NCI-H1092 (cell line): ENCODE measurements at places on chromosomes 13 and 19.

GRCh38 chr13:44609137-44609536 lies 33.0 kb upstream of the TSC22D1 start:
- DNase-seq = no peak

GRCh38 chr13:59531571-59532091 lies 632.1 kb downstream of the DIAPH3 start:
- DNase-seq = peak; percentile 42

DNA sequence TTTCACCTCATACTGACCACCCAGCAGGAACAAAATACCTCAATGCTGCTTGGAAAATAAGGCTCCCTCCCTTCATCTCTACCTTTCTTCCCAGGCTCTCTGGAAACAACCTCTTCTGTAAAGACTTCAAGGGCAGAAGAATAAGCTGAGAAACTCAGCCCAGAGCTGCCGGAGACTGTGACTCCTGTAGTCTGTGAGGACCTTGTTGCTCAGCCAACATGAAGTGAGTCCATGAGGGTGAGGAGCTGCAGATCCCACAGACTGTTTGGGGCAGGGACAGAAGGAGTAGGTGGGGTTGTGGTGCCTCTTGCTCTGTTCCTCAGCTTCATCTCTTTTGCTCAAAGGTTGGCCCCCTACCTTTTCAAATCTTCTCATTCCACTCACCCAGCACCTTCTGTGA lies 7.8 kb downstream of the LILRA5 start:
- DNase-seq = no peak

DNA sequence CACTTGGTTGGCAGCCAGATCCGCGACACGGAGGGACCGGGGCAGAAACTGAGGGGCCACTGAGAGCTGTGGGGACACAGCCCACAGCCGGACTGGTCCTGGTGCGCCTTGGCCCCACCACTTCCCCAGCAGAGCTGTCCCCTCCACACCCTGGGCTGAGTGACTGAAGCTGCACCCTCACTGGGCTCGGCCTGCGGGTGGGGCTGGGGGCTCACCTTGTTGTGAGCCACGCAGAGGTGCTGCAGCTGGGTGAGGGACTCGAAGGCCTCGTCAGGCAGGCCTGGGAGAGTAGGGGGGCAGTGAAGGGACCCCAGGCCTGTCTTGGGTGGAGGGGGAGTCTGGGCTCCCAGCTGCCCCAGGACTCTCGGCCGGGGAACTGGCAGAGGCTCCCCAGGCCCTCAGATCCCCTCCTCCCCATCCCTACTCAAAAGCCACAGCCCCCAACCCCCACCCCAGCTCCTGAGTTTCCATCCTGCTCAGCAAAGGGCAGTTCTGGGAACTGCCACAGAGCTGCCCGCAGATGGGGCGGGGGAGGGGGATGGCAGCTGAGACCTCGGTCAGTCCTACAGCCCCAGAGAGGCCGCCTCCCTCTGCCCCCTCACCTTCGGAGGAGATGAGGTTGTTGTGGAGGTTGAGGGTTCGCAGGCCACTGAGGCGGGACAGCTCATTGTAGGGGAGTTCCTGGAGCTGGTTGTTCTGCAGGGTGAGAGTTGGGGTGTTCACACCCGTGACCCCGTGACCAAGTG lies 2.3 kb downstream of the PODNL1 start:
- no peak for DNase-seq

DNA sequence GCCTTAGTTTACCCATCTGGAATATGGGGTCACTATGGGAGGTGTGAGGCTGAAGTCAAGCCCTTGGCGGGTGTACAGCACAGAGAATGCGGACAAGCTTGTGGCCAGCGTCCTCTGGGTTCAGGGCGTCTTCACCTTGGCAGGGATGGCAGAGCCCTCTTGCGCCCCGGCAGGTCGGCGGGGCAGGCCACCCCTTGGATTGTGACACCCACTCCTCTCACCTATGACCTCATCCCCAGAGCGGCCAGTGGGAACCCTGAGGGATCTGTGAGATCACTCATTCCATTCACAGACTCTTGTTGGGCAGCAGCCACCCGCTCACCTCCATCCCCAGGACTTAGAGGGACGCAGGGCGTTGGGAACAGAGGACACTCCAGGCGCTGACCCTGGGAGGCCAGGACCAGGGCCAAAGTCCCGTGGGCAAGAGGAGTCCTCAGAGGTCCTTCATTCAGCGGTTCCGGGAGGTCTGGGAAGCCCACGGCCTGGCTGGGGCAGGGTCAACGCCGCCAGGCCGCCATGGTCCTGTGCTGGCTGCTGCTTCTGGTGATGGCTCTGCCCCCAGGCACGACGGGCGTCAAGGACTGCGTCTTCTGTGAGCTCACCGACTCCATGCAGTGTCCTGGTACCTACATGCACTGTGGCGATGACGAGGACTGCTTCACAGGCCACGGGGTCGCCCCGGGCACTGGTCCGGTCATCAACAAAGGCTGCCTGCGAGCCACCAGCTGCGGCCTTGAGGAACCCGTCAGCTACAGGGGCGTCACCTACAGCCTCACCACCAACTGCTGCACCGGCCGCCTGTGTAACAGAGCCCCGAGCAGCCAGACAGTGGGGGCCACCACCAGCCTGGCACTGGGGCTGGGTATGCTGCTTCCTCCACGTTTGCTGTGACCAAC lies at the start of gene SPACA4:
TSS of gene SPACA4 (plus strand) at position 280 of the 896 bp plus-strand sequence. CDS start at position 517, 237 bp downstream.
- DNase-seq = no peak

DNA sequence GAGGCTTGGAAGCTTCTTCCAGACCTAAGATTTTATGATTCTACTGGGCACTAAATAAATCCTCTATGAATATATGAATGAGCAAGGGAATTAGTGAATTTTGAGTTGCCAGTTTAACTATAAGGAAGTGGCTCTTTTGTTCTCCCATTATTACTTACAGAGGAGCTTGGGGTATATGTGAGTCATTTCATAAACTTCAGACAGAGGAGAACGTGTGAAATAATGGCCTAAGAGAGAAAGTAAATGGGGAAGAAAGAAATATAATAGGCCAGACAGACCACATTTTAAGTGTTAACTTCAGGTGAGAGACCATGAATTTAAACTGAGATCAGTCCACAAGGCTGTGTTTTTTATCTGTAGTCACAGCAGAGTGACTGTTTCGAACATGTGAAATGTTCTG lies 570.9 kb downstream of the GPC6 start:
- DNase-seq = no peak

- peak; percentile 30 for DNase-seq
Measured at GRCh38 chr19:8307400-8307964, 676 bp downstream of the CD320 start.

DNA sequence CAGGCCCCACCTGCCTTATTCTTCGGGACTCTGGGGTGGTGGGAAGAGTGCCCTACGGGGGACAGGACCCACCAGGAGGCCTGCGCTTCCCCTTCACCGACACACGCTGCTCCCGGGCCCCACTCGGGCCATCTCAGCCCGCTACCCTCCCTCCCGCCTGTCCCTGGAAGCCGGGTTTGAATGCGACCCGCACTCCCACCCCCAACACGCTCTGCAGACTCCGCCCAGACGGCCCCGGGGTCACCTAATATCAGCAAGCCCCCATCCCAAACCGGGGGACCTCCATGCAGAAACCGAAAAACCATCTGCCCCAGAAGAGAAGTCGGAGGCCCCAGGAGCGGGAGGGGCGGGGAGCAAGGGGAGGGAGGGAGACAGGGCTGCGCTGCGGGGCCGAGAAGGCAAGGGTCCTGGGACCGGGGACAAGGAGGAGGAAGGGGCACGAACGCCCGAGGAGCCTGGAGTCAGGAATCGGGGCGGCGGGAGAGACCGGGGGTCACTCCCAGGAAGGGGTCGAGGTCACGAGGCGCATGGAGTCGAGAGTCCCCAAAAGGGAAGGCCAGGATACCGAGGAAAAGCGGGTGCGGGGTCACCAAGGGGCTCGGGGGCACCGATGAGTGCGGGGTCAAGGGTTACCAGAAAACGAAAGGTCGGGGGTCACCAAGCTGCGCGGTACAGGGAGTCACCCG lies 766 bp downstream of the SBNO2 start:
- DNase-seq = no peak

DNA sequence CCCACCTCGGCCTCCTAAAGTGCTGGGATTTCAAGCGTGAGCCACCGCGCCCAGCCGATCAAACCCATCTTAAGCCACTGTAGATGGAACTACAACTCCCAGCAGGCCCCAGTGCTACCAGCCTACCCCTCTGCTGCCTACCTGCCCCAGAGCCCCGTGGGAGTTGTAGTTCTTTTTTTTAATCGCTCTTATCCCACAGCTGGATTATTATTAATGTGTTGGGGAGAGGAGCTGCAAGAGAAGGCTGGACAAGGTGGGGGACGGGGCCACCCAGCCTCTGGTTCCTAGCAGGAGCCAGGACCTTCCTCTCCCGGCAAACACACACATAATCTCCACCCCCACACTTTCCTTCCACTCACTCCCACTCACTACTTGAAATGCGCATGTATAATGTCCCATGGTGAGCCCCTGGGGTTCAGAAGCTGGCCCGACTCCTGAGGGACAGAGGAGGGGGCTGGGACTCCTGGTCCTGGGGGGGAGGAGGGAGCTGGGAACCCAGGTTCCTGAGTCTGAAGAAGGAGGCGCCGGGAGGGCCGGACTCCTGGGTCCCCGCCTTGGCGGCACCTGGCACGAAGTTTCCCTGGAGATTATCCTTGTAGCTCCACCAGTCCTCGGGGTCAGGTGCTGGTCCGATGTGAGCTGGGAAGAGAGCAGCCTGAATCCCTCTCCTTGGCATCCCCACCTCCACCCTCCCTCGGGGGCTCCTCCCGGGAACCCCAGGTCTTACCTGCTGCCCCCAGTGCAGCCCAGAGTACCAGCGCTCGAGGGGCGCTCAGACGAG lies 958 bp downstream of the CA11 start:
- DNase-seq = peak; percentile 38

- no peak for DNase-seq
Measured at GRCh38 chr19:5452594-5453565, 2.3 kb upstream of the ZNRF4 start.

GRCh38 chr19:58009666-58010301 lies 7.2 kb upstream of the ZNF606 start:
- peak; percentile 70 for DNase-seq

DNA sequence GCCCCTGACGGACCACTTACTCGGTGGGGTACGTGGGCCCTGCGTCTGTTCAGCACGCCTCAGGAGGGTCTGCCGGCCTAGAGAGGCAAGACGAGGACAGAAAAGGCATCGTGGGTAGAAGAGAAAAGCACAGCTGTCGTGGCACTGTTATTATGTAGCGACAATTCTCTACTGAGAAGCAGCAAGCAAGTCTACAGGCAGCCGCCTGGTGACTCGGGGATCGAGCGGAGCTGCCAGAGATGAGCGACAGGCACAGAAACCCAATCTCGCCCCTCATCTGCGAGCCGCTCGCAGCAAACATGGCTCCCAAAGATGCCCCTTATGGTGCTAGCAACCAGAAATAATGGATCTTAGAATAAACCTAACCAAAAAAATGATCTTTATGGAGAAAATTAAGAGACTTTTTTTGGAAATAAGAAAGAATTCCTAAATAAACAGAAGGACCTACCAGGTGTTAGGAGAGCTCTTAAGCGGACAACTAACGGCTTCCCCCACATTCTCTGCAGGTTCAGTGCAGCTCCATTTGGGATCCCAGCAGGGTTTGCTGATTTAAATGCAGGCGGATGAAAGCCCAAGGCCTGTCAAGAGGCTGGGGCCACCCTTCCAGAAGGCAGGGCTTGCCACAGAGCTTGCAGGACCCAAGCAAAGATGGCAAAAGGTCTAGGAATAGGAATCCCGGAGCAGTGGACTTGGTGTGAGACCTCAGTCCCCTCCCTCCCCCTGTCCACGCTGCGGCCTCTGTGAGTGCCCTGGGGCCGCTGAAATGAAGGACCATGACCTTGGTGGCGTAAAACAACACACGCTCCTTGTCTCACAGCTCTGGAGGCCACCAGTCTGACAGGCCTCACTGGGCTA lies 152.6 kb downstream of the KDM4B start:
- no peak for DNase-seq

DNA sequence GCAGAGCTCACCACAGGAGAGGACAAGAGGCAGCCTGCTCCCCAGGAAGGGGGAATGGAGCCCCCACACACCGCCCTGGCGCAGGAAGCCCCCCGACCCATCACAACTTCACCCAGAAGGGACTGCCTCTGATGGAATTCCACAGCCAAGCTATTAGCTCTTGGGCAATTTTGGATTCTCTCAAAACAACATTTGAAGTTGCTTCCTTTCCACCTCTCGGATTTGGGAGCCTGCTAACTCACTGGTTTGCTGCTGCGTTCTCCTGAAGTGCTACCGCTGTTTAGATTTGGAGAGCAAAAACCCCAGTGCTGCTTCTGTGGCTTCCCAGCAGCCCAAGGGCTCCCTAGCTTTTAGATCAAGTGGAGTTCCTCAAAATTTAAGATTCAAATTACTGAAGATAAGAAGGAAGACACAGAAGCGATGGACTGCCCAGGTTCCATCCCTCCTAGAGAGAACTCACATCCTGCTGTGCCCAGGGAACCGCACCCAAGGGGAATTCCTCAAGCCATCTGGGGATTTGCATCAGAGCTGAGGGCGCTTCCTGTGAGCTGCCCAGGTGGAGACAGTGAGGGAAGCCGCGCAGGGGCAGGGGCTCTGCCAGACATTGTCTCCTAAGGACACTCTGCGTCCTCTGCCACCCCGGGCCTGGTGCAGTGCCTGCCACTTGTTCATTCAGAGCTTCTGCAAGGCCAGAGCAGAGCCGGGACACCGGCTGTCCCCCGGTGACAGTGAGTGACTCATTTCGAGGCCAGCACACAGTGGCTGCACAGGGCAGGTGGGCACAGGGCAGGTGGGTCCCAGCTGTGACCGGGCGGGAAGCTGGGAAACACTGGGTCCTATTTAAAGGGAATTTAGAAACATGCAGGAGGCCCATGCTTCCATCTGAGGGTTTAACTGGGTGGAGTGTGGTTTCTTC lies 45.5 kb downstream of the COL4A1 start:
- no peak for DNase-seq

GRCh38 chr19:57083711-57084110 lies 36.1 kb upstream of the USP29 start:
- no peak for DNase-seq

GRCh38 chr19:45090034-45090433 lies 2.9 kb upstream of the PPP1R37 start:
- DNase-seq = no peak
